Heart right ventricle (tissue), 16 donors: ENCODE measurements at places on chromosomes 13 and 19. TPM values are rescaled to one million over a fixed set of nuclear protein-coding genes. Genes with fewer than 3 reads are reported as not detected.

DNA sequence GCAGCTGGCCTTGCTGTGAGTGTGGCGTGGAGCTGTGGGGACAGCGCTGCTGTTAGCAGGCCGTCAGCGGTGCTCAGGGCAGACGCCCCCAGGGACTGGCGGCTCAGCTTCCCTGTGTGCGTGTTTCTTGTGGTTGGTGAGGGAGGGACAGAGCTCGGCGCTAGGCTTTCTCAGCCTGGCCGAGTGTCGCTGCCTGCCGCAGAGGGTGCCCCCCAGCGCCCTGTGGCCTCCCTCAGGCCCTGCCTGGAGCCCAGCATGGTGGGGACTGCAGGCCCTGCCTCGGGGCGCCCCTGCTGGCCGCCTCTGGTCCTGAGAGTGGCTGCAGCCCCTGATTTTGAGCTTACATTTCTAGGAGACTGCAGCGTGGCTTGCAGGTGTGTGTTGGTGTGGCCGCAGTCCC lies 35.5 kb downstream of the DOT1L start:
- H3K4me1 ChIP-seq, result no peaks in the 10 kb centered on the region
- no peak overlapping the region for H3K4me3 ChIP-seq
- no peak overlapping the region for H3K27ac ChIP-seq
- H3K27me3 ChIP-seq, result no peaks in the 10 kb centered on the region

GRCh38 chr13:103815619-103816018 lies 749.4 kb upstream of the SLC10A2 start:
- DNase-seq, result no peak
- no peaks in the 10 kb centered on the region for H3K27me3 ChIP-seq
- peaks cover 4% of the 10 kb centered on the region for H3K4me1 ChIP-seq
- H3K4me3 ChIP-seq, result no peak overlapping the region

- no peaks in the 10 kb centered on the region for H3K36me3 ChIP-seq
- H3K4me3 ChIP-seq, result no peak overlapping the region
- no peak for DNase-seq
Measured at GRCh38 chr13:84870190-84870589, 929.0 kb downstream of the SLITRK6 start.

CFD gene
- total RNA-seq, result 21.1 TPM
